Stimulated activated CD4-positive, alpha-beta T cell treated with anti-CD3 and anti-CD28 coated beads, Interleukin-15, amount 100 ng/mL, for 1 hour (primary cell): ENCODE measurements at places on chromosomes 1 and 21.

DNA sequence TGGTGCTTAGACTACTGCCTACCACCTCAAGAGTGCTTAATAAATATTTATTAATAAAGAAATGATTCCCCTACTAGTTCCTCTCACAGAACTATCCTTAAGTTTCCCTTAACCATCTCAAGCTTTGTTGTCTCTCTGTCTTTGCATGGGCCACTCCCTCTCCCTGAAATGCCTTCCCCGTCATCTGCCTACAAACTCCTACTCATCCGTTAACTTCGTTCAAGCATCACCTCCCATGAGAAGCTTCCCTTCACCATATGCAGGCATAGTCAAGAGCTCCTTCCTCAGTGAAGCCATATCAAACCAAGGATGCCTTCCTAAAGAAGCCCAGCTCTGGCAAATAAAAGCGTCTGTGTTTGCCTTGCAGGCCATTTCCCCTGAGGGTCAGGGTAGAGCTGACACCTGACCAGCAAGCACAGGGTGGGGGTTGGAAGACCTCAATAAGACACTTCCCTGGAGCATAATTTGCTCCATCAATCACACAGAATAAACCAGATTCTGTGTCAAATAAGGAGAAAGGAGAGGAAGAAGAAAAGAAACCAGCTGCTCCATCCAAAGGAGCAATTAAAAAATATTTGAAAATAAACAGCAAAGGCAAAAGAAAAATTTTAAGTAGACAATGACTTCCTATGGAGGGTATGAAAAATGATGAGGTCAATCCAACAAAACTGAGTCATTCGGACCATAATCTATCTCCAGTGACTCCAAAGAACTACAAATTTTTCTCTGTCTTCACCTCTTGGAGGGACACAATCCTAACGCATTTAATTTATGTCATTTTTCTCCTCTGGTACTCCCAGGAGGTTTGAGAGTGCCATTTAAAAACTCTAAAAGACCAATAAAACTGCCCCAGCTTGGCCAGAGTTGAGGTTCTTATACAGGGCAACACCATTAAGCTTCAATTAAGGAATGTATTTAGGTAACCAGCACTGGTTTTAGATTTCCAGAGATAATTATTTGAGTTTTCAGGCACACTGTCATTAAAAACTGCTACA, 303.6 kb downstream of the KCNH1 start:
- no peak for DNase-seq

- no peak for DNase-seq
Measured at GRCh38 chr1:117740496-117740895, 134.6 kb downstream of the TENT5C start.

- no peak for DNase-seq
Measured at GRCh38 chr1:78004719-78005447, at the start of gene DNAJB4. Gene DNAJB4, plus strand, starts transcription at chr1:78004939. Its CDS starts 172 bp downstream, at chr1:78005111.

DNA sequence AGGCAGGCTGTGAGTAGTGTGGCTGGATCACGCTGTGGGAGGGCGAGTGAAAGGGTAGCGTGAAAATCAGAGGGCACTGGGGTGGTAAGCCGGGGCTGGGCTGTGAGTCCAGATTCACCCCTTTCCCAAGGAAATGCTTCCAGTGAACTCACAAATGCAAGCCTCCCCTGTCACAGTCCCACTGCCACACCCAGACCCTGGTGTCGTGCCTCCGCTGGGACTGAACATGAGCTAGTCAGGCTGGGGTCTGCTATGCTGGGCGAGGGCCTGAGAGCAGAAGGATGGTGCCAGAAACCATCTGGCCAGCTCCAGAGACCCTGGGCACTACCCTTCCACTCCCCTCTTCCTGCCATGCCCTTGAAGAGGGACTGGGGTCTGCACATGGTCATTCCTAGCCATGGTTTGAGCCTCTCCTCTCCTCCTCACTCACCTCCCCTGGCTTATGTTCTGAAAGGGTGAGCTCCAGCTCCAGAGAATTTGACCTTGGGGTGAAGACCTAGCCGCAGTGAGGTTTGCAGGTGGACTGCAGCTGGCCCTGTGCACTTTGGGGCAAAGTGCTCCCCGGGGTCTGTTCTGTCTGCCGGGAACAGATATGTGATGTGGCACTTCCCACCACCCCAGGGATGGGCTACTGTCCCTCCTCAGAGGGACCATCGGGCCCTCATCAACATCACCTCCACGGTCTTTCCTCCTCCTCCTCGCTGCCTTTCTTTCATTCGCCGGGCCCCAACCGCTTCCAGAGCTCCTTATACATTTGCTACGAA, 365.6 kb downstream of the RPS6KC1 start:
- DNase-seq, result no peak

DNA sequence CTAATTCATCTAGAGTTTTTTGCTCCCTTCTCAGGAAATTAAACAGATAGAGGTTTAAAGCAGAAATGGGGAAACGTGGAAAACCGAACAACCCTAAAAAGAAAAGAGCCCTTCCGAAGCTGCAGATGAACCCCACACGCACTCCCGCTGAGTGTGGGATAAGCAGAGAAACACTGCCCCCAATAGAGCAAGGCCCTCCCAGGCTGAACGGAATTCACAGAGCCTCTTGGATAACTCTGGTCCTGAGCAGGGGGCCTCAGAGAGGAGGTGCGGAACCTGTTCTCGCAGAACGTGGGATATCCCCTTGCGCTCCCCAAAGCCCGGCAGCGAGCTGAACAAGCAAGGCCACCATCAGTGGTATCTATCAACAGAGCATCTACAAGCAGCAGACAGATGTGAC, 44.9 kb downstream of the SSBP3 start:
- no peak for DNase-seq

GRCh38 chr1:21818656-21819055, 6.6 kb downstream of the LDLRAD2 start:
- no peak for DNase-seq
